ENCODE measurements at places on chromosomes 1 and 21. TPM values are rescaled to one million over a fixed set of nuclear protein-coding genes. Genes with fewer than 3 reads are reported as not detected.

The OR10Z1 gene
- total RNA-seq = not detected

The UBASH3A gene
- total RNA-seq = not detected

The HHIPL2 gene
- total RNA-seq = not detected

The TMCC2 gene
- 2.0 TPM for total RNA-seq

The LAMC2 gene
- total RNA-seq = 2.3 TPM

All from vein endothelial cell (primary cell).